ENCODE measurements at places on chromosomes 12 and 14.

DNA sequence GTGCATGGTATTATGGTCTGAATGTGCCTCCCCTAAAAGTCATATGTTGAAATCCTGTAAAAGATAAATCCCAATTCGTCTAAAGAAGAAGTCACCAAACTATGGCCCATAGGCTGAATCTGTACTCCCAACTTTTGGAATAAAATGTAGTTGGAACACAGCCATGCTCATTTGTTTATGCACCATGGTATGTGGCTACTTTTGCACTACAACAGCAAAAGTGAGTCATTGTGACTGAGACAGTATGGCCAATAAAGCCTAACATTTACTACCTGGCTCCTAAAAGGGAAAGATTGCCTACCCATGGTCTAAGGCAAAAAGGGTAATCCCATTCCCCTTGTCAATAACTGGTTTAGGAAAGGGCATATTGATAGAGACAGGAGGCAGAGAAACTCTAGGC, 101.8 kb downstream of the LRIG3 start:
- no peak overlapping the region for H3K4me3 ChIP-seq
- H3K36me3 ChIP-seq, result no peaks in the 10 kb centered on the region
- no peak for DNase-seq

- peak overlapping the region; percentile 74 for H3K27ac ChIP-seq
- peaks cover 3% of the 10 kb centered on the region for H3K36me3 ChIP-seq
- H3K4me1 ChIP-seq, result peaks cover 78% of the 10 kb centered on the region
- H3K27me3 ChIP-seq, result no peaks in the 10 kb centered on the region
Observed at GRCh38 chr14:61438860-61439765, 117.7 kb downstream of the PRKCH start.

DNA sequence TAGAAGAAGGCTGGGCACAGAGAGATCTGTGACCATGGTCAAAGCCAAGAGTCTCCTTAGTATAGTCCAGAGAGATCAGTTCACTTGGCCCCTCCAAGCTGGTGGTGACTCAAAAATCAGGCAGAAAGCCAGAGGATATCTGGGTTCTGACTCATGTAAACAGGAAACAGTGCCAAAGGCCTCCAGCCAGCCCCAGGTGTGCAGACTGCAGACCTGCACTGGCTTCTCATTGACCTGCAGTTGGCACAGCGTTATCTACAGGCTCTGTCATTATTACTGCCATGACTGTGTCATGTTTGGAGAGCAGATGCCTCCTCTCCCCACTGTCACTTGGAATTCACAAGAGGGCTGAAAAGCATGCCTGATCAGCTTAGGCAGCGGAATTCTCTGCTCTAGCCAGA, 295.7 kb upstream of the PRKD1 start:
- H3K4me1 ChIP-seq, result no peaks in the 10 kb centered on the region
- DNase-seq, result no peak
- no peaks in the 10 kb centered on the region for H3K27me3 ChIP-seq
- H3K4me3 ChIP-seq, result no peak overlapping the region
- no peaks in the 10 kb centered on the region for H3K36me3 ChIP-seq

- no peaks in the 10 kb centered on the region for H3K36me3 ChIP-seq
- no peak overlapping the region for H3K27ac ChIP-seq
- no peak overlapping the region for H3K4me3 ChIP-seq
Observed at GRCh38 chr12:79344855-79345847, 345.6 kb downstream of the PAWR start.

DNA sequence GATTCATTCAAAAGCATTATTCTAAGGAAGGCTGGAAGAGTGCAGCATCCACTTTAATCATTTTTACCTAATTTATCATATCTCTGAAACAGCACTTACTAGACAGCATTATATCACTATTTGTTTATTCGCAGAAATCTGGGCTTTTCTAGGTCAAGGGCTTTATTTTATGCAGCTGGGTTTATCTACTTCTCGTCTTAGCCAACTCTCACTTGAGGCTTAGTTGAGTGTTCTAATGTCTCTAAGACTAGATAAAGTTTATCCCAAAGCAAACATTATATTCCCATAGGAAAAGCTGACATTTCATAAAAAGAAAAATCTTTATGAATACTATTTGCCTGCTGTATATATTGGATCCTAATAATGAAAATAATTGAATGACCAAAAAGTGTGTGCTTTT, 720.8 kb upstream of the FLRT2 start:
- no peak for DNase-seq
- no peak overlapping the region for H3K4me3 ChIP-seq
- no peaks in the 10 kb centered on the region for H3K4me1 ChIP-seq
- H3K27ac ChIP-seq, result no peak overlapping the region
- no peaks in the 10 kb centered on the region for H3K36me3 ChIP-seq

DNA sequence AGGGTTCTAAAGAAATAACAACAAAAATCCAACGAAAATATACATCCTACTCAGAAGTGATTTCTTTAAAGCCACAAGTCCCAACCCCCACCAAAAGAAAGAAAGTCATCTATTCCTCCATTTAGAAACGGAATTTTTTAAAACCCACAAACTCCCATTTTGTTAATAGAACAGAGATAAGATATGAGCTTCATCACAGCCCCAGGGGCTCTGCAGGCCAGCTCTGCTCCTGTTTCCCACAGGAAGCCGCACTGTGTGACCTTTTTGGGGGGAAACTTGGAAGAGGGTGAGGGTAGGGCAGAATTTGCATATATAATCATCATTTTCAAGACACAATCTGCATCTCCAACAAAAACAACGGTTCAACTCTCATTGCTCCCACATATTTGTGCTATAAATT, 2.8 kb downstream of the FBXL14 start:
- peaks cover 4% of the 10 kb centered on the region for H3K36me3 ChIP-seq
- no peak overlapping the region for H3K27ac ChIP-seq
- no peak overlapping the region for H3K4me3 ChIP-seq

DNA sequence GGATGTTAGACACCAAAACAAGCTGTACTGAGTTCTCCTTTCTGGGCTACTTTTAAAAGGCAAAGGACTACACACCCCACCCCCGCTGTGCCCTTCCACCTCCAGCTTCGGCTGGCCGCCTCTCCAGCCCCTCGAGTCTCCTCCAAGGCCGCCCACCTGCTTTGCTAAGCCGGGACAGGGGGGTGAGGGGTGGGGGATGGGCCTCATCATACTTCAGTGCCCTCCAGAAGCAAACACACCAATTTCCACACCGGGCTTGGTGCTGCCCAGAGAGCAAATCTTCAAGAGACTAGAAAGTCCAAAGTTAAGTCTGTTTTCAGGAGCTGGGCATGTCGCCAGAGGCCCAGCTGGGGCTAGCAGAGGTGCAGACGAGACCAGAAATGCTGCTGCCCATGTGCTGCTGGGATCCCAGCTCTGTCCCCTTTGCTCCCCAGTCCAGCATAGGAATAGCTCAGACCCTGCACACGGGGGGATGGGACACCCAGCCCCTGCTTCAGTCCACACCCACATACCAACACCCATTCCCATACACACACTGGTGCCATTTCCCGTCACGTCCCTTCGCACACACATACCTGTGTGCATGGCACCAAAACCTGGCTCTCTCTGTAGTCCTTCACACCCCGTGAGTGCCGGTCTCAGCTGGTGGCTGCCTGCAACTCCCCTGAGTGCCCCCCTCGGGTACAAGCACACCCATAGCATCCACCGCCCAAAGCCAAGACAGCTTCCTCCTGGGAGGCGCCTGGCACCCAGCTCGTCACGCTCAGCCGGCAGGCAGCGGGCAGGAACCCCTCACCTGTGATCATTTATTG, 1.0 kb downstream of the SLC6A12 start:
- peaks cover 9% of the 10 kb centered on the region for H3K4me1 ChIP-seq
- no peak overlapping the region for H3K27ac ChIP-seq
- no peak overlapping the region for H3K4me3 ChIP-seq
- no peaks in the 10 kb centered on the region for H3K27me3 ChIP-seq
- DNase-seq, result no peak

DNA sequence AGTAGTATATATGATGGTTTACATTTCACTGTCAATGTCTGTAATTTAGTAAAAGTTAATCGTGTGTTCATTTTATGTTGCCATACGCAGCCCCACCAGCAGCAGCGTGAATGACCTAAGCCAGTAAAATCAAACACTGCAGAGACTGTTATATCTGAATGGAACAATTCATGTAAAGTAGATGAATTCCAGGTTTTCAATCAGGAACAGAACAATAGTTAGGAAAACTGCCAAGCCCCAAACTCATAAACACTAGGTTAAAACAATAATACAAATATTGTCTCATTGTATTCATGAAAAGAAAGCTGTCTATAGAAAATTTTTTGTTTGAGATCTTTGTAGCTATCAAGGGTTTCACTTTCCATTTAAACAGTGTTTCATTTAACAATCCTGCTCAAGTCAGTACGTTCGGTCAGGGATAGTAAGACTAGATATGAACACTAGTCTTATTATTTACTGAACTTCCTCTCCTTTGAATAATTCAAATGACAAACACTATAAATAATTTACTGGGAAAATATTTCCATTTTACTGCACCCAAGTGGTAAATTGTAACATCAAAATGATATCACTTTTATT, 256.8 kb upstream of the FLRT2 start:
- H3K27ac ChIP-seq, result no peak overlapping the region
- H3K4me1 ChIP-seq, result no peaks in the 10 kb centered on the region
- H3K36me3 ChIP-seq, result no peaks in the 10 kb centered on the region
- no peak for DNase-seq

DNA sequence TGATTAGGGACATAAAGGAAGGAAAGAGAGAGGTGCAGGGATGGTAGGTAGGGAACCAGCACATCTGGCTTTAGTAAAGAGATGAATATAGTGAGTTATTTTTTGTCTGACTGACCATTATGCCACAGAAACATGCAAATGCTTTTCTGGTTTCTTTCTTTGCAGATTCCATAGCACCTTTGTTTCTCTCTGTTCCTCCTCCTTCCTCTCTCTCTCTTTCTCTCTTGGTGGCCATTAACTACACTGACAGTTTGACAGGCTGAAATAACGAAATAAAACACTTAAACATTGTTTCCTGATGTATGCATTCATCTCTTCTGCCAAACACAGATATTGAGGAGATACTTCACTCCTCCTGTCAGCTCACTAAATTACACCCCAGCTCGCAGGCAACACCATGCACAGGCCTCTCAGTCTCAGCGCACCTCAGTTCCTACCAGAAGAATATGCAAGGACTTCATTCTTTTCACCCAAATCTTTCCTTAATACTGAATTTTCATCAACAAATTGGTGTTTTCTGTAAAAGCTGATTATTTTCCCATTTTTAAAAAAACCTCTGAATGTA, 406.9 kb upstream of the SOX5 start:
- H3K27ac ChIP-seq, result no peak overlapping the region
- no peaks in the 10 kb centered on the region for H3K4me1 ChIP-seq
- no peaks in the 10 kb centered on the region for H3K36me3 ChIP-seq
- no peaks in the 10 kb centered on the region for H3K27me3 ChIP-seq
- DNase-seq, result no peak

DNA sequence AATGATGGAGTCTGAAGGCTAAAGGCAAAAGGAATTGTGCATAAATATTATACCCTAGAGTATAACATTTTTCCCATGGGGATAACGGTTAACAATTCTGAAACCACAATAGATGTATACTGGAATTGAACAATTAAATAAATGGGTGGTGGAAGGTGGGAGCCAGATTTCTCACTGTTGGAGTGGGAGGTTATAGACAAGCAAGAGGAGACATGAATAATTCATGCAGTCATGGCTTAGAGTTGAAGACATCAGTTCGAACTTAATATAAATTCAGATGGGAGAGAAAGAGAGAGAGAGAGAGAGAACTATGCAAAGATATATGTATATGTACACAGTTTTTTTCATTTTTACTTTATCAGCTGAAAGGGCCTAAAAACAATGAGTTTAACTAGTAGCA, 523.9 kb downstream of the FOXG1 start:
- H3K27ac ChIP-seq, result no peak overlapping the region
- H3K36me3 ChIP-seq, result no peaks in the 10 kb centered on the region
- no peak overlapping the region for H3K4me3 ChIP-seq

- peaks cover 47% of the 10 kb centered on the region for H3K36me3 ChIP-seq
- H3K27me3 ChIP-seq, result no peaks in the 10 kb centered on the region
- no peak for DNase-seq
- peaks cover 11% of the 10 kb centered on the region for H3K4me1 ChIP-seq
Observed at GRCh38 chr12:131795690-131796410, 32.3 kb upstream of the MMP17 start.

DNA sequence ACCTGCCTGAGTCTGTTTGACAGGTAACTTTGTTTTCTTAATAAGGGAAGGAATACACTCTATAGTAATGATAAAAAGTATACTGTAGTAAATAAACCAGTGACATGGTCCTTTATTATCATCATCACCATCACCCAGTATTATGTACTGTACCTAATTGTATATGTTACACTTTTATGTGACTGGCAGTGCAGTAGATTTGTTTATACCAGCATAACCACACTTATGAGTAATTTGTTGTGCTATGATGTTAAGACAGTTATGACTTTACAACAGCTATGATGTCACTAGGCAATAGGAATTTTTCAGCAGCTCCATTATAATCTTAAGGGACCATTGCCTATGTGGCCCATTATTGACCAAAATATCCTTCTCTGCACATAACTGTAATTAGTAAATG, 155.0 kb downstream of the NUBPL start:
- no peaks in the 10 kb centered on the region for H3K36me3 ChIP-seq
- no peaks in the 10 kb centered on the region for H3K27me3 ChIP-seq
- H3K4me3 ChIP-seq, result no peak overlapping the region
- no peak for DNase-seq
- H3K4me1 ChIP-seq, result no peaks in the 10 kb centered on the region

DNA sequence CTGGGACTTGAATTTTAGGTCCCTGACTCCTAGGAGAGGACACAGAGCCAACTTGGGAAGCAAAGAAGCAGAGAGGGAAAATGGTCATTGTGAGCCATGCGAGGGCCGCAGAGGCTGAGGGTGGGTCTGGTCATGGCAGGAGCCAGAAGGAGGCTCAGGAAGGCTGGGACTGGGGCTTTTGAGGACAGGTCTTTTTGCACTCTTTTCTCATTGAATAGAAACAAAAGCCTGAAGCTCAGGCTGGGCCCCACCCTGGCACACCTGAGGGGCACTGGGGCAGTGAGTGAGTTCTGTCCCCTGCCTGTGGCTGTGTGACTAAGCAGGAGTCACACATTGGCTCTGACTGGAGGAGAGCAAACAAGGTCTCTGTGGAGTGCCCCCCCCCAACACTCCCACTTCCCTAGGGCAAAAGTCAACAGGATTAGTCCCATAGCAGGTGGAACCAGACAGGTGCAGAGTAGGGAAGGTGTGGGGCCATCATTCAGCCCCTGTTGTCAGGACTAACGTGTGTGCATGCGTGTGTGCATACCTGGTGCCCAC, 2.8 kb downstream of the KRT7 start:
- H3K4me3 ChIP-seq, result no peak overlapping the region
- H3K27me3 ChIP-seq, result peaks cover 13% of the 10 kb centered on the region
- H3K36me3 ChIP-seq, result no peaks in the 10 kb centered on the region
- DNase-seq, result no peak
- H3K27ac ChIP-seq, result no peak overlapping the region

All from natural killer cell (primary cell).